Stimulated activated CD4-positive, alpha-beta T cell treated with anti-CD3 and anti-CD28 coated beads, Interleukin-1b, Interleukin-23, amount 100 ng/mL, for 1 hour (primary cell): ENCODE measurements at places on chromosomes 2 and 18.

DNA sequence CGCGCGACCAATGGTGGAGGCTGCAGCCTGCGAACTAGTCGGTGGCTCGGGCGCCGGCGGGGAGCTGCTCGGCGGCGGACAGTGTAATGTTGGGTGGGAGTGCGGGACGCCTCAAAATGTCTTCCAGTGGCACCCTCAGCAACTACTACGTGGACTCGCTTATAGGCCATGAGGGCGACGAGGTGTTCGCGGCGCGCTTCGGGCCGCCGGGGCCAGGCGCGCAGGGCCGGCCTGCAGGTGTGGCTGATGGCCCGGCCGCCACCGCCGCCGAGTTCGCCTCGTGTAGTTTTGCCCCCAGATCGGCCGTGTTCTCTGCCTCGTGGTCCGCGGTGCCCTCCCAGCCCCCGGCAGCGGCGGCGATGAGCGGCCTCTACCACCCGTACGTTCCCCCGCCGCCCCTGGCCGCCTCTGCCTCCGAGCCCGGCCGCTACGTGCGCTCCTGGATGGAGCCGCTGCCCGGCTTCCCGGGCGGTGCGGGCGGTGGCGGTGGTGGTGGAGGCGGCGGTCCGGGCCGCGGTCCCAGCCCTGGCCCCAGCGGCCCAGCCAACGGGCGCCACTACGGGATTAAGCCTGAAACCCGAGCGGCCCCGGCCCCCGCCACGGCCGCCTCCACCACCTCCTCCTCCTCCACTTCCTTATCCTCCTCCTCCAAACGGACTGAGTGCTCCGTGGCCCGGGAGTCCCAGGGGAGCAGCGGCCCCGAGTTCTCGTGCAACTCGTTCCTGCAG, at the start of gene HOXD9:
TSS of gene HOXD9 (plus strand) at position 37 of the 728 bp plus-strand sequence. CDS start at position 87, 50 bp downstream.
- no peak for DNase-seq

DNA sequence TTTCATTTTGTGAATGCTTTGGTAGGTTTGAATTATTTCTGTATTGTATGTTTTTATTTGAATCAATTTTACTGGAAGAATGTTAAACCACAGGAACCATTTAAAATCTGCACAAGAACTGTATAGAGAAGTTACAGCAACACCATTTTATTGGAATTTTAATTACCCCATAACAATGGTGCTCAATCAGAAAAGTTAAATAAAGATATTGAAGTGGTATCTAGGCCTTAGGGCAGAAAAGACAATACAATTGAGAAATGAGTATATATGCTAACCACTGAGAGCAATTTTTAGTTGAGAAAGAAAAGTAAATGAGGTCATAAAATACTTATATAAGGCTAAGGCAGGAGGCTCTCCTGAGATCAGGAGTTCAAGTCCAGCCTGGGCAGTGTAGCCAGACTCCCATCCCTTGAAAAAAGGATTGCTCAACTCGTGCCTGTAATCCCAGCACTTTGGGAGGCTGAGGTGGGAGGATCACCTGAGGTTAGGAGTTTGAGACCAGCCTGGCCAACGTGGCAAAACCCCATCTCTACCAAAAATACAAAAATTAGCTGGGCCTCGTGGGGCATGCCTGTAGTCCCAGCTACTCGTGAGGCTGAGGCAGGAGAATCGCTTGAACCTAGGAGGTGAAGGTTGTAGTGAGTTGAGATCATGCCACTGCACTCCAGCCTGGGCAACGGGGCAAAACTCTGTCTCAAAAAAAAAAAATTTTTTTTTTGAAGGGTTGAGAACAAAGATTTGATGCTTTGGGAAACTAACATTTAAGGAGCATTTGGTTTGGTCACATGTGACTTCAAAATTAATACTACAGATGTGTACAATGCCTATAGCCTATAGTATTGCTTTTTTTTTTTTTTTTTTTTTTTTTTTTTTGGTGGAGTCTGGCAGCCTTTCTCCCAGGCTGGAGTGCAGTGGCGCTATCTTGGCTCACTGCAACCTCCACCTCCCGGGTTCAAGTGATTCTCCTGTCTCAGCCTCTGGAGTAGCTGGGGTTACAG, 212.9 kb upstream of the STON1 start:
- DNase-seq: no peak

DNA sequence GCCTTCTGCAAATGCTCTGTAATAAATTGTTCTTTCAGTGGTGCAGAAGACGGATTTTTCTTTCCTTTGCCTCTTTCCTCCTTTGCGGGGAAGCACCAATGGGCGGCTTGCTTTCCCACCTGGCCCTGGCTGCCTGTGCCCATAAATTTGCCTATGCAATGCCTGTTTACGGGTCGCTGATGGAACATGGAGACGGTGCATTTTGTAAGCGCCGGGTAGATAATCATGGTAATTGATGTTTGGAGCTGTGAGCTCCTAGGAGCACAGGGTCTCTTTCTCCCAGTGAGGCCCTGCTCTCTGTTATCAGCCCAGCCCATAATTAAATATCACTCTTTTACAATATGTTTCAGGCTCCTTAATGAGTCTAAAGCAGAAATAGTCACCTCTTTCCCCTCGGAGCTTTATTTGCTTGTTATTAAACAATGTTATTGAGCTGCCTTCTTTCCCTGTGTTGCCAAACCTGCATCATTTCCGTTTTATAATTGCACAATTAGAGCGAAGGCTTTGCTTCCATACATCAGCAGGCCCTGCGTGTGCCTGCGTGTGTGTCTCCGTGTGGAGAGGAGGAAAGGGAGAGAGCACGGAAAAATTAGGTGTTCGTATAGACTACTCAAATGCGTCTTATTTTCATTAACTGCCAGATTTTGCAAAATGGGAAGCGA, 437.4 kb upstream of the POU3F3 start:
- DNase-seq: no peak

DNA sequence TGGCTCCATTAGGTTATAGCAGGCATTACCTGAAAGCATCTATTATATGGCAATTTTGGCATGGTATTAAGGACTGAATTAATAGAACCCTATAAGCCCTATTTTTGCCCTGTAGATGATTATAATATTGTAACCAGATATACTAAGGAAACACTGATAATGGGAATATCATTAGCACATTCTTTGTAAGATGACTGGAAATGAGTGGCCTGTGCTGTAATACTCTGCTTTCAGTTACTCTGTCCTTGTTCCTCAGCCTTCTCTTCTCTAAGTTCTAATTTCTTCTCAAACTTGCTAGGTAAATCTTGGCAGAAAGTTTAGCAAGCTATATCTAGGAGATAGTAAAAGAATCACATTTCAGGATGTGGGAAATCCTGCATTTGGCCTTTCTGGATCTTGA, 74.0 kb upstream of the ITPRID2 start:
- DNase-seq: no peak

DNA sequence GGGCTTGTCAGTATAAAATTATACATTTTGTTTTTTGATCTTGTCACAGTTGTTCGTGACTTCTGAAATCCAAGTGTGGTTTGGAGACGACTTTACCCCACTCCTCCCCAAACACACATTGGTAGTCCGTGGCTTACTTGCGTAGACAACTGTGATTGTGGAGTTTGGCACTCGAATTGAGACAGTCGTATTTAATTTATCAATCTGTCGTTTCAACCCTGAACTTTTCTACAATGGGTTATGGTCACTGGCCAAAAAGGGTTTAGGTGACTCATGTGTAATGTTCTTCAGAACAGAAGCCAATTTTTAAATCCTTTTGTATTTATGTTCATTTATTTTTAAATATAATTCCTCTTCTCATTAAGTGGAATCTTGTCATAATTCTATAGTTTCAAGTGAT, 129.9 kb downstream of the SPTBN1 start:
- DNase-seq: no peak

DNA sequence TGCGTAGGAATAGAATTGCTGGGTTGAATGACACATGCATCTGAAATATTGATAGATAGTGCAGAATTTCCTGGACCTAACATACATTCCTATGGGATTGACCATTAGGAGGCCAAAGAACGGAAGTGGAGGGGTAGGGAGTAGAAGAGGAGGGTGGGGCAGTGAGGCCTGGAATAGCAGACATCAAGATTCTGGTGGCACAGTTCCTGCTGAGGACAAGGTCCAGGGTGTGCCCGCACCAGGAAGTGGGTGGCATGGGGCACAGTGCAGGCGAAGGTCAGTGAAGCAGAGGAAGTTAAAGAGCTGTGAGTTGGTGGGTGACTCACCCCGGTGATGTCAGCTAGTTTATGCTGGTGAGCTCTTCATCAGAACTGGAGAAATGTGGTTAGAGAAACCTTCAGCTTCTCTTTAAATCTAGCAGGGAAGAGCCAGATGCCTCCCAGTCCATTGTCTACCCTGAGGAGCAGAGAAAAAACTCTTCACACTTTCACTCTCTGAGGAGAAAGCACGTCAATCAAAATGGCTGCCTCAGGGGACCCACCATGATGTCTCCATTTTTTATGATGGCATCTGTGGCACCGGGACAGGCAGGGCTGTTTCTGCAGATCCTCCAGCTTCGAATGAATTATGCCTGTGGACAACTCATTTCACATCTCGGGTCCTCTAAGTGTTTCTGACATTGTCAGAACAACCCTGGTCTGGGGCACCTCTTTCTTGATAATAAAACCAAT, 55.9 kb upstream of the CTLA4 start:
- DNase-seq: no peak

DNA sequence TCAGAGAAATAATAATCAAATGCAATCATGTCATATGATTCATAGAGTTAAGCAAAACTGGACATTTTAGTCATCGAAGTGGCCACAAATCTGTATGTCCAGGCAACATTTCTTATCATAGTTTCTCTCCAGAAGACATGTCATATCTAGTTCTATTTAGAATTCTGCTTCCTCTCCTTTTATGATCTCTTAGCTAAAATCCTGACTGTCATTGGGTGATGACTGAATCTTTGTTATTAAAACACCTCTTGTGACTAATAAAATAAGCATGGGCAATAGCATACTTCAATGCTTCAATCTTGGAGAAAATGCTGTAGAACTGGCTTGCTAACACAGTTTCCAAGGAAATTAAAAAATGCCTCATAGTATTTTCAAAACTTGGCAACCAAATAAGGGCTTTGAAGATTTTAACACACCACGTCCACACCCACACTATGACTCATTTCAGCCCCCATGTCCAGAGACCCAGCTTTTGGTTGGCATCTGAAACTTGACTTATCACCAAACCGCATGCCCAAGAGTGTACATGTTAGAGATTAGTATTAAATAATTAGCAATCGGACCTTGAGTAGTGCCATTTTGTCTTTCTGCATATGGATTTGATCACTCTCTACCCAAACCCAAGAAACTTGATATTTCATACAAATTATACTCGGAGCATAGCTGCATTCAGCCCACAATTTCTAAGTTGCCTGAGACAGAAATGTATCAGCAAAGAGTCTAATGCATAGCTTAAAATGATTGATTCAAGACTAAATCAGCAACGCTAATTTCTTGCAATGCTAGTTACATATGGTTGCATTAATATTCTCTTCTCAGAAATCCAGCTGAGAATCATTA, 106.5 kb upstream of the ETAA1 start:
- DNase-seq: no peak

DNA sequence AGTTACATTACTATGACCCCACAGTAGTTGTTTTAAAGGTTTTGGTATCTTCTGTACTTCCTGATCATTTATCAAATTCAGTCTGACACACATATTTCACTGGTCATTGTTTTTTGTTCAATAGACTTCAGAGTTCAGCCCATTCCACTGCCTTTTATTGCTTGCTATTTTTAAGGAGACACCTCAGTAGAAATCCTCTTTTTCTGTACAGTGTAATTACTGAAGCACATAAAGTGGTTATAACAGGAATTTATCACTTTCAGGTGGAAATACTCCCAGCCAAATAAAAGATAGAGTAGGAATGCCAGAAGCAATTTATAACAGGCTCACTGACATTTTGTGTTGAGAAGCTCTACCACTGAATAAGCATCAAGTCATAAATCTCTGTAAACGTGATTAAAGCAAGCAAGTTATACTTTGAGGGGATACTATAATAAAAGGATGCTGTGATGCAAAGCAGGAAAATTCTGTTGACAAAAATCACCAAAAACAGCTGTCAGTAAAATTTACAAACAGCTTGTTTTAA, 6.6 kb upstream of the BARD1 start:
- DNase-seq: no peak

DNA sequence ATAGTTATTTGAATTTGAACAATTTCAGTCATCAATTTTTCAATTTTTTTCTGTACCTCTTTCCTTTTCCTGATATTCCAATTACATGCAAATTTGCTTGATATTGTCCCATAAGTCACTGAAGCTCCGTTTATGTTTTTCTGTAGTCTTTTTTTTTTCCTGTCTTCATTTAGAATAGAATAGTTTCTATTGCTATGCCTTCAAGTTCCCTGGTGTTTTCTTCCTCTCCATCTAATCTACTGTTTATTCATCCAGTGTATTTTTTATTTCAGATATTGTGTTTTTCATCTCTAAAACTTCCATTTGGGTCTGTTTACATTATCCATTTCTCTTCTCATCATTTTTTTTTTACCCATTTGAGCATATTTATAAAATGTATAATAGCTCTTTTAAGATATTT, 8.0 kb upstream of the EIF2AK2 start:
- DNase-seq: no peak

DNA sequence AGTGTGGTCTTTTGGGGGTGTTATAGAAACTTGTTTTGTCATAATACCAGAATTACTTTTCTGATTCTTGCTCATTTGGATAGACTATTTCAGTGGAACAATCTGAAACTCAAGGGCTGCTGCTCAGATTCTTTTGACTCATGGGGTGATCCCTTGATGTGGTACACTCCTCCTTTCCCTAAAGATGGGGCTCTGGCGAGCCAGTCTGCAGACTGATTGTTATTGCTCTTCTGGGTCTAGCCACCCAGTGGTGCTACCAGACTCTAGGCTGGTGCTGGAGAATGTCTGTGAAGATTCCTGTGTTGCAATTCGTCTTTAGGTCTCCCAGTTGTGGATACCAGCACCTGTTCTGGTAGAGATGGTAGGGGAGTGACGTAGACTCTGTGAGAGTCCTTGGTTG, 4.2 kb upstream of the MARS2 start:
- no peak for DNase-seq

DNA sequence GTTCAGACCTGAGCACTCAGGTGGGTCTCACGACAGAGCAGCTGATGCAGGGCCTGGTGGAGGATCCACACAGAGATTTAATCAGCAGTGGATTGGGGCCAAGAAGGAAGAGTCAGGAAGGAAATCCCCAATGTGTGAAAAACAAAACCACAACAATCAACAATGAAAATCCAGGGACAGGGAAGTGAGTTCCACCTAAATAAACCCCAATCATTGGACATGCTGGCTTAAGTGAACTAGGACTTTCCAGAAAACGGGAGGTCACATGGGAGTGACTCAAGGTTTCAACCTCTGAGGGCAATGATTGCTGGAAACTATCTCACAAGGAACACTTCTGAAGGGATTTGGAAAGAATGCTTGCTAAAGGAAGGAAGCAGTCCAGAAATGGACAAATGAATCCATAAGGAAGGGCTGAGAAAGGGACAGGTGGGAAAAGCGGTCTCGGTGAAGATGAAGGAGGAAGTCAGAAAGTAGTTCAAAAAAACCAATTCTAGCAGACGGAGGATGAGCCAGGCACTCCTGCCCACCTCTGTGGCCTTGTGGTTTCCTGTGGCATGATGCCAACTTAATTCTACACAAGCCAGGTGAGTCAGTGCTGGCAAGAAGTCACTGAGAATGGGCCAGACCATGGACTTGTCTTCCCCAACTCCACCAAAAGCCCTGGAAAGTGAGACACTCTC, 15.4 kb upstream of the XDH start:
- no peak for DNase-seq

GRCh38 chr18:49473721-49474120, 13.3 kb upstream of the DYM start:
- DNase-seq: no peak

GRCh38 chr2:1091895-1092585, 141.4 kb downstream of the SNTG2 start:
- no peak for DNase-seq

- no peak for DNase-seq
These were observed 535.2 kb downstream of the METTL4 start for GRCh38 chr18:2036086-2036485.

- no peak for DNase-seq
These were observed 3.5 kb upstream of the ADNP2 start for GRCh38 chr18:80105369-80106167.
